ENCODE measurements at places on chromosomes 5 and 9.
A peak's percentile ranks its signal among the peaks of the same experiment; 100 is the strongest.

- peaks cover 10% of the 10 kb centered on the region for H3K27me3 ChIP-seq
- no peak overlapping the region for H3K27ac ChIP-seq
- no peaks in the 10 kb centered on the region for H3K36me3 ChIP-seq
- peak; percentile 56 for DNase-seq
- no peak overlapping the region for H3K4me3 ChIP-seq
These were observed 87.2 kb downstream of the PTTG1 start for GRCh38 chr5:160508780-160509361.

DNA sequence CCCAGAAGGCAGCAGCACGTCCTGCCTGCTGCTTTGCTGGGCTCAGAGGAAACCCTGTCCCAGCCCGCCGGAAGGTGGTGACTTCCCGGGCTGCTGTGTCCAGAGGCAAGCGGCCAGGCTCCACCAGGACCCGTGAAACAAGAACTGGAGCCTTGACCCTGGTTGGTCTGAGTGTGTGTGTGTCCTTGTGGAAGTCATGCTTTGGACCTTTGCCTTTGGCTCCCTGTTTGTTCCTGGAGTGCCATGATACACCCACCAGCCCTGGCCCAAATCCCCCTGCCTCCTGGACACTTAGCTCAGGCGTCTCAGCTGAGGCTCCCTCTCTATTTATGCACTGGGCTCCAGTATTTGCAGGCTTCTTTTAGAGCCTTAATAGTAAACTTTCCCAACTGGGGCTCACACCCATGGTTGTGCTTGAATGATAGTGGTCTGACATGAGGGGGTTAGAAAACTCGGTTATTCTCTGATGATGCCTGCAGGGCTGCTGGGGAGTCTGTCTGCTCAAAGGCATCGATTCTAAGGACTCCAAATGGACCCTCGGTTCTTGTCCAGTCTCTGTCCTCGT is 72.2 kb downstream of the C9orf50 start:
- no peak for DNase-seq
- no peak overlapping the region for H3K4me3 ChIP-seq
- peaks cover 87% of the 10 kb centered on the region for H3K27me3 ChIP-seq
- no peaks in the 10 kb centered on the region for H3K36me3 ChIP-seq
- H3K4me1 ChIP-seq: peaks cover 6% of the 10 kb centered on the region

DNA sequence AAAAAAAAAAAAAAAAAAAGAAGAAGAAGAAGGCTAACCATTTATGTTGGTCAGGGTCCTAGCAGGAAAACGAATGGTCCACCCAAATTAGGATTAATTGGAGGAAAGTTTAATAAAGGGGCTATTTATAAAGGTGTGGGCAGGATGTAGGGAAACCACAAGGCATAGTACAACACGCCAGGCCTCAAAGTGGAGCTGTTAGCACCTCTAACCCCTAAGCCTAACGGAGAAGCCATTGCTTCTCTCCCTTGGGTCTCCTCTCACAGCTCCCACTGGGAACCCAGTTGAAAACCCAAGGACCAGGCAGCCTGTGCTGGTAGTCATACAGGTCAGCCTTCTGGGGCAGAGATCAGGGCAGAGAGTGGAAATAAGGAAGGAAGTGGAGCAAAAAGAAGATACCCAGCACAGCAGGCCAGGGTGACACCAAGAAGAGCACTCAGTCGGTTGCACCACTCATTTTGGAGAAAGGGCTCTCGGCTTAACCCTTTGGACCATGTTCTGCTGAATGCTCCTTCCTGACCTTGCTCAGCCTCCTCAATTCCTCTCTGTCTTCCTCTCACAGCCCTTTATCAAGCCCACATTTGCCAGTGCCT is 8.8 kb upstream of the GLIPR2 start:
- no peaks in the 10 kb centered on the region for H3K27me3 ChIP-seq
- peak overlapping the region; percentile 45 for H3K27ac ChIP-seq
- no peak for DNase-seq
- H3K4me3 ChIP-seq: no peak overlapping the region

DNA sequence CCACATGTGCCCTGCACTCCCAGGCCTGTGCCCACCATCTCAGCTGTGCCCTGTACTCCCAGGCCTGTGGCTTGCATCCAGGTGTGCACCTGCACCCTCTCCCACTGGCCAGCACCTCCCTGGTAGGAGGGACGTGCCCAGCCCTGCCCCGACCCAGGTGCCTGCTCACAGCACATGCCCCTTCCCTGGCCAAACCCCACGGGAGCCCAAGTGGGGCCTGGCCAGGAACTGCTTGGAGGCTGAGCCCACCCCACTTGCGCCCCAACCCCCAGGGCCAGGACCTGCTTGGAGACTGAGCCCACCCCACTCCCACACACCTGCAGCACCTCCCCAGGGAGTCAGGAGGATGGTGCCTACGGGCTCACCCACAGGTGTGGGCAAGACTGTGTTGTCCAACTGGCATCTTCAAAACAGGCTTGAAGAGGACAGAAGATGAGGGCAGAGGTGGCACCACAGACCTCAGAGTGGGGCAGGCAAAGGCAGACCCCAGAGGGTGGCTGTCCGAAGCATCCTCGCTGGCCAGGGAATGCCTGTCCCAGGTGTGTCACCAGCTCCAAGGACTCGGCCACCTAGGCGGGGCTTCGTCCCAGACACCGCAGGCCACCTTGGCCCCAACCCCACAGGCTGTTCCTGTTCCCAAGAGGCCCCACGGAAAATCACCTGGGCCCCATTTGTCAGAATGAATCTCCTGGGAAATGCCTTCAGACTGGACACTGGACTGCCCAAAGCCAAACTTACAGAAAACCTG is 10.8 kb downstream of the ZDHHC11B start:
- H3K36me3 ChIP-seq: peaks cover 1% of the 10 kb centered on the region
- H3K27me3 ChIP-seq: peaks cover 26% of the 10 kb centered on the region
- no peaks in the 10 kb centered on the region for H3K4me1 ChIP-seq
- no peak overlapping the region for H3K27ac ChIP-seq
- H3K4me3 ChIP-seq: no peak overlapping the region

DNA sequence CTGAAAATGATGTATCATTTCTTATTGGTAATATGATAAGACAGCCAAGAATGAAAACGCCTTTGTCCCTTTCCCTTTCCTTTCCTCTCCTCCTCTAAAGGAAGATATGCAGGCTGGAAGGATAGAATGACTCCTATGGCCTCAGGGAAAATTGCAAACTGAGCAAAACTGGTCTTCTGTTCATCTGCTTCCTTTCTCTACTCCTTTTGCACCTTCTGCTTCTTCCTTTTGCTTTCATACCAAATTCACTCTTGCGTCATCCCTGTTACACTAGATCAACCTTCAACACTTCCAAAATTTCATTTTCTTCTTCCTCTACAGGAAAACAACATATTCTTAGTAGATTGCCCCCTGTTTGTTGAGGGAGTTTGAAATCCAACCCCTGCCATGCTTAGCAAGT is 234.1 kb downstream of the ADAMTS6 start:
- H3K27ac ChIP-seq: no peak overlapping the region
- no peaks in the 10 kb centered on the region for H3K36me3 ChIP-seq
- H3K27me3 ChIP-seq: no peaks in the 10 kb centered on the region
- H3K4me1 ChIP-seq: no peaks in the 10 kb centered on the region

DNA sequence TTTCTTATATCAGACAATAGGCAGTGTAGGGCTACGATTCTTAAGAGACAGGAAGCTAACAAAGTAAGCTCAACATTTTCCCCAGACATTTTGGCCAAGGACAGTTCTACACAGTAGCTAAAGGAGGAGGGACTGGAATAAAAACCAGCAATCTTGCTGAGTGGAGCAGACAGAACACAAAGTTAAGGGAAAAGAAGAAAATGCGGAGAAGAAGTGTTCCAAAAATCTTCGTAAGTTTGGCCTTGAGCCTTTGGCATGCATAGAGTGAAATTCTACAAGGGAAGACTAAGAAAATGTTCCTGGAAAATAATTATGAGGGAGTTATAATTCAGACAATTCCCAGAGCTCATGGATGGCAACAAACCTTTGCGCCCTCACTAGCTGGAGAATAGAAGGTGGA is 748.0 kb upstream of the CTNND2 start:
- H3K27me3 ChIP-seq: no peaks in the 10 kb centered on the region
- no peak overlapping the region for H3K4me3 ChIP-seq
- no peaks in the 10 kb centered on the region for H3K36me3 ChIP-seq
- DNase-seq: no peak

DNA sequence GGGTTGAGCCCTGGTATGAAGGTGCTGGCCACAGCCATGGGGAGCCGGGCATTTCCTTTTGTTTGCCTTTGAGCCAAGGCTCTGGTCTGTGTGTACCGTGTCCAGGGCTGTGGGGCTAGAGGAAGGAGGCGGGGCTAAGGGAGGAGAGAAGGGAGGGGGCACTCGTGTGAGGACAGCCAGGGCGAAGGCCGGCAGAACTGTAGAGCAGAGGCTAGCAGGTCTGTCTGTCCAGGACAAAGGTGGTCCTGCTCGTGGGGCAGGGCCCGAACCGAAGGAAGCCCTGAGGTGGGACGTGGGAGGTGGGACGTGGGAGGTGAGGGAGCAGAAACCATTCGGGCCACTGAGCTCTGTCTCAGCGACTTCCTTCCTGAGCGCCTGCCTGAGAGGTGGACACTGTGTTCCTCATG is 41.3 kb upstream of the TESK1 start:
- H3K36me3 ChIP-seq: peaks cover 7% of the 10 kb centered on the region
- no peaks in the 10 kb centered on the region for H3K27me3 ChIP-seq
- no peak overlapping the region for H3K4me3 ChIP-seq
- no peak overlapping the region for H3K27ac ChIP-seq
- peaks cover 18% of the 10 kb centered on the region for H3K4me1 ChIP-seq
- DNase-seq: no peak

GRCh38 chr9:84615544-84615943 is 54.0 kb upstream of the NTRK2 start:
- H3K4me1 ChIP-seq: no peaks in the 10 kb centered on the region
- H3K4me3 ChIP-seq: no peak overlapping the region
- H3K27me3 ChIP-seq: peaks cover 6% of the 10 kb centered on the region
- no peak for DNase-seq
- H3K27ac ChIP-seq: no peak overlapping the region
- no peaks in the 10 kb centered on the region for H3K36me3 ChIP-seq

DNA sequence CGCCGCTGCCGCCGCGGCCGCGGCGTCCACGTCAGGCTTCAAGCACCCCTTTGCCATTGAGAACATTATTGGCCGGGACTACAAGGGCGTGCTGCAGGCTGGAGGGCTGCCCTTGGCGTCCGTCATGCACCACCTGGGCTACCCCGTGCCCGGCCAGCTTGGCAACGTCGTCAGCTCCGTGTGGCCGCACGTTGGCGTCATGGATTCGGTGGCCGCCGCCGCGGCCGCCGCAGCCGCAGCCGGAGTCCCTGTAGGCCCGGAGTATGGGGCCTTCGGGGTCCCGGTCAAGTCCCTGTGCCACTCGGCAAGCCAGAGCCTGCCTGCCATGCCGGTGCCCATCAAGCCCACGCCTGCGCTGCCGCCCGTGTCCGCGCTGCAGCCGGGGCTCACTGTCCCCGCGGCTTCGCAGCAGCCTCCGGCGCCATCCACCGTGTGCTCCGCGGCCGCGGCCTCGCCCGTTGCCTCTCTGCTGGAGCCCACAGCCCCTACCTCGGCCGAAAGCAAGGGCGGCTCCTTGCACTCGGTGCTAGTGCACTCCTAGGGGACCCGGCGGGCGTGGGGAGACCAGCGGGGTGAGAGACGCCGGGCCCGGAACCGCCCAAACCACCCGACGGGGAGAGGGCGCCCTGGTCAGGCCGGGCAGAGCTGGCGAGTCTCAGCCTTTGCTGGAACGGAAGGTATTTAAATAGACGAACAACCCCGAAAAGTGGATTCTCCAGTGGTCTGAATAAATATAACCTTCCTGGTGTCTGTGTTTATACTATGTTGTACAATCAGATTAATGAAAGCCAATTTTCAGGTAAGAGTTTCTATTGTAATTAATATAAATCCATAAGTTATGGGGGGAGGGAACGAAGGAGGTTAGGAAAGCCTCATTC is 1.2 kb downstream of the FOXB2 start:
- peaks cover 95% of the 10 kb centered on the region for H3K27me3 ChIP-seq
- H3K36me3 ChIP-seq: peaks cover 17% of the 10 kb centered on the region
- H3K4me3 ChIP-seq: peak overlapping the region; percentile 69
- H3K4me1 ChIP-seq: peaks cover 49% of the 10 kb centered on the region

DNA sequence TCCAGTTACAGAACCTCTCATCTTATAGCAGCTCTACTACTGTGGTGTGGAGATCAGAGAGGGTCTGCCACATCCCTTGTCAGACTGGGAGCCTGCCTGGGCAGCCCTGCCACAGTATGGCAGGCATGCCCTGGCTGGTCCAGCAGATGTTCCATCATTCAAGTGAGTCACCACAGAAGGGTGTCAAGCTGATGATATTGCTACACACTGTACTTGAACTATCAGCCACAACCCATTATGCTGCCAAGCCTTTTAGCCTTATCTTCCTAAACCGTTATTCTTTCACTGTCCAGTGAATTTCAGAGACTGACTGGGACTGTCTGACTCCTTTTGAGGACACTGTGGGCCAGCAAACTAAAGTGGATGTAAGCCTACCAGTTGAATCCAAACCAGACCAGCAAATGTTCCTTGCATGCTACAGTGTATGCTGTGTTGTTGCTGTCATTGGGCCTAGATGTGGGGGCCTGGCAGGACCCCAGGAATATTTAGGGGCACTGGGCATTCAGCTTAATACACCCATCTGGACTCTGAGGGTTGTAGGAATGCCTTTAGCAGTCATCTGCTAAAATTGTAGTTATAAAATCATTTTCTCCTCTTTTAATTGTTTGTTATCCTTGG is 202.6 kb downstream of the NR3C1 start:
- no peaks in the 10 kb centered on the region for H3K27me3 ChIP-seq
- no peak overlapping the region for H3K27ac ChIP-seq
- no peak for DNase-seq
- H3K4me3 ChIP-seq: no peak overlapping the region
- H3K36me3 ChIP-seq: no peaks in the 10 kb centered on the region

GRCh38 chr5:136200130-136200529 is 7.2 kb upstream of the SMIM32 start:
- H3K36me3 ChIP-seq: no peaks in the 10 kb centered on the region
- H3K27ac ChIP-seq: no peak overlapping the region
- H3K4me3 ChIP-seq: no peak overlapping the region
- no peak for DNase-seq
- H3K27me3 ChIP-seq: peaks cover 46% of the 10 kb centered on the region

GRCh38 chr9:79432485-79432884 is 139.3 kb upstream of the TLE4 start:
- no peaks in the 10 kb centered on the region for H3K36me3 ChIP-seq
- no peak overlapping the region for H3K27ac ChIP-seq
- H3K4me1 ChIP-seq: no peaks in the 10 kb centered on the region
- H3K4me3 ChIP-seq: no peak overlapping the region

DNA sequence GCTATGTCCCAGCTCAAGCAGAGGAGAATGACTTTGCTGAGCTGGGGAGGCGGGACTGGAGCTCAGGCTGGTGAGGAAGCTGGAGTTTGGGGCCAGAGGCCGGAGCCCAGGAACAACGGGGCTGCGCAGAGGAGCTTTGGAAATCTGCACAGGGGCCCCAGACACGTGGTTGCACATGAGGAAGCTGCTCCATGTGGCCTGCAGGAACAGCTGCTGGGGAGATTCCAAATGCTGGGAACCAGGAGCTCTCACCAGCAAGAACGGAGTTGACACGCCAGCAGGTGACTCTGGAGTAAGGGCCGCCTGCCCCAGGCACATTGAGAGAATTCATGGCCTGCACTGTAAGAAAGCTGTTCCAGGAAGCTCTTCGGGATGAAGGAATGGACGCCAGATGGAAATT is 91.0 kb downstream of the OLFM1 start:
- H3K4me1 ChIP-seq: no peaks in the 10 kb centered on the region
- H3K4me3 ChIP-seq: no peak overlapping the region
- H3K27me3 ChIP-seq: no peaks in the 10 kb centered on the region
- no peak overlapping the region for H3K27ac ChIP-seq
- H3K36me3 ChIP-seq: no peaks in the 10 kb centered on the region

Measured in stimulated activated naive B cell treated with anti-CD40 and anti-IgM and Interleukin-4, amounts not matched to agents 10 μg/mL and 1 μg/mL and 100 μg/mL, for 72 hours (primary cell).